ENCODE measurements at places on chromosomes 6 and 20.

GRCh38 chr6:64064919-64065318, 429.3 kb downstream of the PHF3 start:
- no peak for DNase-seq

- DNase-seq = no peak
Observed at GRCh38 chr6:68760485-68760884, 125.4 kb downstream of the ADGRB3 start.

- DNase-seq = no peak
Observed at GRCh38 chr20:31840906-31841816, 4.2 kb downstream of the FOXS1 start.

DNA sequence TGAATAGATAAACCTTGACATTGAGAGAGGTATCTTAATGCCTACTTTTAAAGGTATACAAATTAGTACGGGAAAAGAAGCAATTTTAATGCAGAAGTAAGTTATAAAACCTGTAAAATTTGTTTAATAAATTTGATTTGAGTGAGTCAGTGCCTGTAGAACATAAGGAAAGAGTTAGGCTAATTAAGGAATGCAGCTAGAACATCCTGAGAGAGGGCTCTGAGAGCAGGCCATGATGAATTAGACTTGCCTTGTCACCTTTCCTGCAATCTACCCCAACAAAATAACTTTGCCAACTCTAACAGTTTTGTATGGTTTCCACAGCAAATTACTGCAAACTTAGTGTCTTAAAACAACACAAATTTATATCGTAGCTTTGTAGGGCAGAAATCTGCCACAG, 700.8 kb downstream of the RFPL4B start:
- DNase-seq = no peak

- DNase-seq = no peak
Observed at GRCh38 chr6:161292145-161292544, 18.3 kb upstream of the AGPAT4 start.

DNA sequence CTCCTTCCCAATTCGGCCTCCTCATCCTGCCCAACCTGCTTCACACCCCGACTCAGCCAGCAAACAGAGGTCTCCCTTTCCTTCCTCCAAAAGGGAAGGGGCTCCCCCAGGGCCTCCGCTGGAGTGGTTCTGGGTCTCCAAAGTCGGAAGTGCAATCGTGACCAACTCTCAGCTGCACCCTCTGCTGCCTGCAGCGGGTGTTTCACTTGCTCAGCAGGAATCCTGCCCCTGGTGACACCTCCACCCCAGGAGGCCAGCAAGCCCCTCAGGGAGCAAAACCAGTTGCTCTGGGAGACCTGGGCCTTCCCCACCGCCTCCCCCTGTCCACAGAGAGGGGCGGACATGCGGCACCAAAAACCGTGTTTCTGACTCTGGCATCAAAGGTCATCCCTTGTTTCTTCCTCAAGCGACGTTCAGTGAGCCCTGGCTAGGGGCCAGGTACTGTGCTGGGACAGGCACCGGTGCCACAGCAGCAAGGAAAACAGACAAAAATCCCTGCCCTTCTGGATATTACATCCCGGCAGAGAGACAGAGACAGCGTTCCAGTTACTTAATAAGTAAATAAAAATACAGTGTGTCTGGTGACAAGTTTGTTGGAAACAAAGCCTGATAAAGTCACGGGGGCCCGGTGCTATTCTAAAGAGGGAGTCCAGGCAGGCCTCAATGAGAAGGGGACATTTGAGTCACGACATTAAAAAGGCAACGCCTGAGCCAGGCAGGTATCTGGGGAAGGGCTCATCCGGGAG, 219.0 kb downstream of the BMP7 start:
- no peak for DNase-seq

- no peak for DNase-seq
Observed at GRCh38 chr6:52340603-52340880, 21.4 kb upstream of the PAQR8 start.

GRCh38 chr20:47730744-47731143, 54.5 kb downstream of the SULF2 start:
- no peak for DNase-seq

DNA sequence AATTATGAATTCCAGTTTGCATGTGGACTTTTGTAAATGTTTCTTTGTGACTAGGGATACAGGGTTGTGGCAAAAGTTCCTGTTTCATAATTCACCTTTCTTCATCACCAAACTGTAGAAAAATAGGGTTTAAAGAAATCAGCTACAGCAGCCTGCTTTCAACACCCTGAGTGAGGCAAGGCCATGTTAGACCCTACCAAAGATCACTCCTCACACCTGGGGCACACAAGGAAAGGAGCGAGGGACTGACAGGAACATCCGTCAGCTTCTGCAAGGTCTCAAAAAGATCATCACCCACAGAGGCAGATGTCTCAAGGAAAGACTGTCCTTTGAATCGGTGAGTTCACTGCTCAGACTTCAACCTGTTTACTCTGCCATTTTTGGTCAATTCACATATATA, 10.5 kb upstream of the STX11 start:
- DNase-seq = no peak

GRCh38 chr6:115514656-115515055, 546.0 kb downstream of the FRK start:
- no peak for DNase-seq

- DNase-seq = no peak
Observed at GRCh38 chr20:59144179-59144830, 19.3 kb upstream of the ZNF831 start.

DNA sequence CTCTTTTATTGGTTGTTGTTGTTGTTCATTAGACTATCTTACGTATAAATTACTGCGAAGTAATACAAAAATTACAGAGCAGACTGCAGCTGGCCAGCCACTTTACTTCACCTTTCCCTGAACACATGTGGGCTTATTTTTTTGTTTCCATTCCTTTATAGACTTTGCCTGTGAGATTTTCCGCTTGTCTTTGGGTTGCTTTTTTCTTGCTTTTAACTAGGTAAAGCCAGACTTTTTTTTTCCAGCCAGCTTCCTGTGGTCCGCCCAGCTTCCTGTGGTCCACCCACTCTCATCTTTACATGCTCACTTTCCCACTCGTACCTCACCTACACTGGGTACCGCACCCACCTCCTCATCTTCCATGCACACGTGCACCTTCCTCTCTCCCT, 79.0 kb downstream of the IPCEF1 start:
- DNase-seq = no peak

DNA sequence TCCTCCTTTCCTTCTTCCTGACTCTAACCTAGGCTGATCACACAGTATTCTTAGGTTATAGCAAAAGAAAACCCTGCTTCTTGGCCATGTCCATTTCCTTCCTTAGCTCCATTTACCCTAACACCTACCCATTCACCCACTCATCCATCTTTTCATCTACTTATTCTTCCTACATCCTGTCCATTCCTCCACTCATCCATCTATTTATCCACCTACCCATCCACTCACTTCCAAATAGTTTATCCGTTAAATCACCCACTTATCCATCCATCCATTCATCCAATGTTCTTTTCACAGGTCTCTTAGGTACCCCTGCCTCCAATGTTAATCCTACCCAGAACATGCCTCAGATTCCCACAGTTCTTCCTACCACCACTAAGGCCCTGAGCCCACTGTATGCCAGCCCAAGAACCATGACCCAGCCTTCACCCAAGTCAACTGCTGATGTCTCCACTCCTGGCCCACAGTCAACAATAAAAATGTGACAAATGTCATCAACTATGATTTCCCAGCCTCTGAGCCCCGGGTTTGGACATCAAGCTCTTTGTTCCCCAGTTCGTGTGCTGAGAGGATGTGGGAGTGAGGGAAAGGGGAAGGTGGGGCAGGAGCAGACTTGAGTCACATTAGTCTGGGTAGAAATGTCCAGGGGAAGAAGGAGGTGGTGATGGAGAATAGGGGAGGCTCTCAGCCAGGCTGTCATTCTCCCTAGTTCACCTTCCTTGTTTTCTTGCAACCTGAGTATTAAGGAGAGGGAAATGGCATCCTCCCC, 24.4 kb downstream of the TREML4 start:
- DNase-seq = no peak

DNA sequence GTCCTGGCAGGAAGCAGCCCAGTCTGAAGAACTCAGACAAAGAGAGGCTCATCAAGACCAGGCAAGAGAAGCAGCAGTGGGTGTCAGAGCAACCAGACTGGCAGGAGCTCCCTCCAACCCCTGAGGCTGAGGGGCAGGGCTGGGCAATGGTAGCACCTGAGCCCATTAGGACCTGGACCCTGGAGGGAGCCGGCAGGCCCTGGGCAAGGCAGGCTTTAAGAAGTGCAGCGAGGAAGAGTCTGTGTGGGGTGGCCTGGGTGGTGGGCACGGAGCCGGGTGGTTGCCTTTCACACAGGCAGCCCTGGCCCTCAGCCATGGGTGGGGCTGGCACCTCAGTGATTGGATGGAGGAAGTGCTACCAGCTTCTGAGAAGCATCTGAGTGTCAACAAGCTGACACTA, 33.1 kb upstream of the IRF4 start:
- DNase-seq = no peak
